BJ (cell line): ENCODE measurements at places on chromosomes 7 and 10.

- DNase-seq: no peak
Measured at GRCh38 chr10:50219200-50219599, 32.1 kb downstream of the ASAH2 start.

- no peak for DNase-seq
Measured at GRCh38 chr7:79359827-79360226, 93.6 kb downstream of the MAGI2 start.

DNA sequence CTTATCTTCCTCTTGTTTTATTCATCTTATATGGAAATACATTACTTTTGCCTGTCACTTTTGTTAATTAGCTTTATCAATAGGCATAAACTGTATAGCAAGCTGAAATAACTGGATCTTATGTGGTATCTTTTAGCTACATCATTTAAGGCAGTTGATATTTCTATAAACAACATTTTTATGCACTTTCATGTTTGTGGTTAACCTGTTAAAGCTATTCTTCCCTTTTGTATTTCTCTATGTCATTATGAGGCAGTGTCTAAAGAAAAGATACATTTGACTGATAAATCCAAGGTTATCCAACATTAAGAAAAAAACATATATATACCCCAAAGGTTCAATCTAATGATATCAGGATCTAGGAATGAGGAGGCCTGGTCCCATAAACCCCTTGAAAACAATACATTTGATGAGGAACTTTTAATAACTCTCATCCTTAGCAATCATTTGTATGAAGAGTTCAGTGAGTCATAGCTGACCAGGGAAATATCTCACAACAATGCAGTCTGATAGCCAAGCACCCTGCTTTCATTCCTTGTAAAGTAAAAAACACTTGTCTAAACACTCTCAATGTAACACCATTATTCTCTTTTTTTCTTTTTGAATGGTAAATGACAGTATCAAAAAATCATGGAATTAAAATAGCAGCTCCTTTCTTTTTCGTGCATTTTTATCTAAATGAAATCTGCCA, 300.9 kb downstream of the NEBL start:
- no peak for DNase-seq

DNA sequence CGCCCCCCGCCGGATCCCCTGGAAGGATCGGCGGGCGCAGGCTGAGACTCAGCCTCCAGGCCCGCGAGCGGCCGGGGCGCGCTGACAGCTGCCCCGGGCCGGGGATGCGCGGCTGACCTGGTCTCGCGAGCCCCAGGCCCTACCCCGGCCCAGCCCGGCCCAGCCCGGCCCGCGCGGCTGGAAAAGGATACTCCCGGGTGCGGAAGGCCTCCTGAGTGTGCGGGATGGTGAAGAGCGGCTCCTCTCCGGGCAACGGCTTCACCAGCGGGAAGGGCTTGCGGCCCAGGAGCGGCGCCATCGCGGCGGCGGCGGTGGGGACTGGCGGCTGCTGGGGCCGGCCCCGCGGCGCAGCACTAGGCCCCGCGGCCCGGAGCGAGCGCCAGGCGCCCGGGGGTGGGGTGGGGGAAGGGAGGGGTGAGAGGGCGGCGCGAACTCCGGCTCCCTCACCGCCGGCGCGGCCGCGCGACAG, 423 bp downstream of the BAZ1B start:
- no peak for DNase-seq

DNA sequence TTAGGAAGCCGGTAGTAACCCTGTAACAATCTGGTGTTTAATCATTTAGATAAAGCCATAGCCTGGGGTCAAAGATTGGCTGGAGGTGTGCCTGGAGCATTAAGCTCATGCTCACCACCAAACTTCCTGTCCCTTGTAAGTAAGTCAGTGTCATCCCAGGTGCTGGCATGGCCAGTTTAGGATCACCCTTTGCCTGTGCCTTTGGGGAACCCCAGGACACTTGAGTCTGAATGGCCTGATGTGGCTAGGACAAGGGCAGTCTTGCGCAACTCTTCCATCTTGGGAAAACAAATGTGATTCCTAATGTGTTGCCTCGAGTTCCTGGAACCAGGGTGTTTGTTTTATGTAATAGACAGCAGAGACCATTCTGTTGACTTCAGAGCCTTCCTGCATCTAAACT, 154.8 kb downstream of the GRK5 start:
- no peak for DNase-seq

DNA sequence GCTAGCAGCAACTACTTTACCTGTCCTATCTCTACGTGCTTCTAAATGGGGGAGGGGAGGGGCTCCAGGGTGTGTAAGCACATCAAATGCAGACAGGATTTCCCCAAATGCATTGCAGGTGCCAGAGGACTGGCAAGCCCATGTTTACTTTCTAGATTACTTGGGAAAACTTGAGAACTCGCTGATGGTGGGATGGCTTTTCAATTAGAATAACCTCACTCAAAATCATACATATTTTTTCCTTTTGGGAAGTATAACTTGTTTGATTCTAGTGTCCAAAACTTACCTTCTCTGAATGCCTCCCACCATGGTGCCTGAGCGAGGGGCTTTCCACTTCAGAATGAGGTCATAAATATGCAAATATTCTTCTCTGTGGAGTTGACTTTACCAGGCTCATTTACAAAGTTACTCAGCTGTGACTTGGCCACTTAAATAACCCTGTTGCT, 191.3 kb upstream of the RHOBTB1 start:
- no peak for DNase-seq

DNA sequence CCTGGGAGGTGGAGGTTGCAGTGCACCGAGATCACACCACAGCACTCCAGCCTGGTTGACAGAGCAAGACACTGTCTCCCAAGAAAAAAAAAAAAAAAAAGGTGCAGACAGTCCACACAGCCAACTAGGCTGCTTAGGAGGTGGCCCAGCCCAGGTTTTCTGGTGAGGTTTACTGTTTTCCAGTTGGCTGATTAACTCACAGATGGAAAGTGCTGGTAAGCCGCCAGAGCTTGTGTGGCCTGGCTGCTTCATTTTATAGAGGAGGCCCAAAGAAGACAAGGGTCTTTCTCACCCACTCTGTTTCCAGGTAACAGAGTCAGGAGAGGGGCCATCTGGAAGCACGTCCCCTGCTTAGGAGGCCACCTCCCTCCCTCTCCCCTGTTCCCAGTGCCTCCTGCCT, 6.2 kb downstream of the RHBDD2 start:
- DNase-seq: no peak

GRCh38 chr10:96746503-96746902, 26.2 kb upstream of the PIK3AP1 start:
- DNase-seq: no peak

- DNase-seq: no peak
Measured at GRCh38 chr10:46560381-46560780, 3.9 kb upstream of the GPRIN2 start.

- no peak for DNase-seq
Measured at GRCh38 chr7:29471444-29472138, 92.0 kb upstream of the PRR15 start.

GRCh38 chr7:87445897-87446296, 29.6 kb downstream of the ABCB4 start:
- no peak for DNase-seq

DNA sequence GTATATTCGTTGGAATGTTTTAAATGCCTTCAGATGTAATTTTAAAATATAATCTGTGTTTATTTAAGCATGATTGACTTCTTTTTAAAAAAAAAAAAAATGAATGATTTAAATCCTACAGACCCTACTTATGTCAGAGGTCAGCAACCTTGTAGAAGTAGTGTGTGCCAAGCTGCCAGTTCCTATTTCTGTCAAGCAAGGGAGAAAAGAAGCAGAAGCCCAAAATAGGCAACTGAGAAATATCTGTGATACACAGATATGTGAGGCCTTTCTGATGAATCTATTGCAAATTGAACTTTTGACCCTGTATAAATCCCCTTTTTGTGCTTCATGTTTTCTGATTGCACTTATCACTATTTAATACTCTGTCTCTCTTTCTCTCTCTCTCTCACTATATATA, 199.5 kb downstream of the LRRN3 start:
- no peak for DNase-seq

DNA sequence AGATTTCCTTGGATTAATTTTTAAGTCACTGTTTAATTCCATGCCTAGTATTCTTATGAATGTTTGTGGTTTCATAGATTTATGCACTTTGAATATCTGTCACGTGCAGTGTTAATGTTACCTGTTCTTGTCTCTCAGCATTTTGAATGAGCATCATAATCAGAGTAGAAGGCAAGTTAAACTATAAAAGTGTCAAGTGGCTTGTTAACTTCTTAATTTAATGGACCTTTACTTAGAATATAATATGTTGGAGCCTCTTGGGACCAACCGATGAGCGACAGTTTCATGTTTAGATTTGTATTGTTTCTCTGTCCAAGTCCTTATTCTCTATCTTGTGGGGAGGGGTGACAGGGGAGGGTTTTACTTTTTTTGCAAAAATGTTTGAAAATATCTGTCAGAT, 50.6 kb upstream of the MTURN start:
- no peak for DNase-seq

DNA sequence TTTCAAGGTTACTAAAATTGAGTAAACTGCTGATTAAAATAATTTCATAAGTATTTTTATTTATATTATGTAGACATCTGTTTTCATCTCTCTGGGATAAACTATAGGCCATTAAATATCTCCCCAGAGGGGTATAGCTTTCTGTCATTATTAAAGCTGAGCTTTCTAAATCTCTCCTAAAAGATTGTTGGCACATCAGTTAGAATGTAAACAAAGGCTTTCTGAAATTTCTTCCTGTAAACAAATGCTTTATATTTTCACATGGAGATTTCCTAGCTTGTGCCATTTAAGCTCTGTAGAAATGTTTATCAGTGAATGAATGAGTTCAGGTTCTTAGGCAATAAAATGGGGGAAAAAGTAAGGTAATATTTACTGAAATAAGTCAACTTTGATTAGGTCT, 35.7 kb downstream of the PPP1R9A start:
- DNase-seq: no peak

DNA sequence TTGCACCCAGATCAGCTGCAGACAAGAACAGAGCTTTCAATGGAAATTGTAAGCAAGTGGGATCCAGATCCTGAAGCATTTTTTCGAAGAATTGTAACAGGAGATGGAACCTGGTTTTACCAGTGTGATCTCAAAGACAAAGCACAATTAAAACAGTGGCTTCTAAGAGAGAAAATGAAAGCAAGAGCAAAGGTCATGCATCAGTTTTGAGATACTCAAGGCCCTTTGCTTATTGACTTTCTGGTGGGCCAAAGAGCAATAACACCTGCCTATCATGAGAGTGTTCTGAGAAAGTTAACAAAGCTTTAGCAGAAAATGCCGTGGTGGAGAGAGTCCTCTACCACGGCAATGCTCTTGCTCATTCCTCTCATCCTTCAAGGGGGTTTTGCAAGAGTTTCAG, 194.8 kb downstream of the TMEM178B start:
- no peak for DNase-seq

- DNase-seq: no peak
Measured at GRCh38 chr7:66815951-66816350, 75.4 kb downstream of the RABGEF1 start.

DNA sequence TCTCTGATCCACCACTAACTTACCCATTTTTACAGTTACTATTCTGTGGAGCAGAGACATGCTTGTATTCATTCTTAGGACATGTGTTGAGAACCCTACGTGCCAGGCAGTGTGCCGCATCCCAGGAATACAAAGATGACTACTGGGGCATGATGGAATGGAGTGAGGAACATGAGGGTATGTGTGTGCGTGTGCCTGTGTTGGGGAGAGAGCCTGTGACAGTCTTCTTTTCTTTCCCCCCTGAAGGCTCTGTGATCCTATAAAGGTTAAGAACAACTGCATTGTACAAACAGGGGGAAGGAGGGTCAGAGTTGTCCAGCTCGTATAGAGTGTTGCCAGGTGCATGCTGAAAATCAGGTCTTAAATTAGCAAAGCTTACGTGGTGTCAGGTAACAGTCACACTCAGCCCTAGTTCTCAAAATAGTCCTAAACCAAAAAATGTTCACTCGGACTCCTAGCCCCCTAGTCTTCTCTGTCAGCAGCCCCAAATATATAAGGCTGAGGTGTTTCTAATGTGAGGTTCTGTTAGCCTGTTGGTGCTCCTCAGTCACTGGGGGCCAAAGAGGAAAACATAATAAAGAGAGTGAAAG, 161.9 kb downstream of the CELF2 start:
- DNase-seq: no peak

GRCh38 chr10:106078895-106079576, 1085.5 kb downstream of the SORCS1 start:
- DNase-seq: no peak
